ENCODE measurements at places on chromosomes 4 and X. TPM values are rescaled to one million over a fixed set of nuclear protein-coding genes. Genes with fewer than 3 reads are reported as not detected.

The ATP1B4 gene
- not detected for total RNA-seq

The TCP11X2 gene
- not detected for total RNA-seq

GRCh38 chr4:751676-752075, 46.0 kb downstream of the PCGF3 start:
- no peaks in the 10 kb centered on the region for H3K4me1 ChIP-seq
- H3K27ac ChIP-seq: no peak overlapping the region
- H3K4me3 ChIP-seq: no peak overlapping the region
- no peak for DNase-seq

DNA sequence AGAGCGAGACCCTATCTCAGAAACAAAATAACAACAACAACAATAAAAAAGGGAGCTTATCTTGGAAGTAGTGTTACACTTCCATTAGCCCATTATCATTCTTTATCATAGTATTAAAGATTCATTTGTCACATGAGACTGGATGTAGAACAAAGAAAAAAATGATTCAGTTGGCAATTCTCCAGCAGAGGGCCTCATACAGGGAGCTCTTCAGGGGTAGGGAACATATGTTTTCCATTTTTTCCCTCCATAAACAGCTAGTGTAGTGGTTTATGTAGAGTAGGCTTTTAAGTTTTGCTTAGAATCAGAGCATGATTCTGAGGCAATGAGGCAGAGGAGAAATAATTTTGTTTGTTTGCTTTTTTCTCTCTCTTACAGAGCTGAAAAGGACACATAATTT, 5.8 kb downstream of the CPE start:
- DNase-seq: no peak
- H3K27me3 ChIP-seq: no peaks in the 10 kb centered on the region
- no peaks in the 10 kb centered on the region for H3K4me1 ChIP-seq
- no peaks in the 10 kb centered on the region for H3K36me3 ChIP-seq
- H3K4me3 ChIP-seq: no peak overlapping the region

- DNase-seq: no peak
- peak overlapping the region; percentile 95 for H3K27ac ChIP-seq
- peak overlapping the region; percentile 94 for H3K4me3 ChIP-seq
- H3K4me1 ChIP-seq: peaks cover 16% of the 10 kb centered on the region
- no peaks in the 10 kb centered on the region for H3K27me3 ChIP-seq
These were observed 1.5 kb downstream of the ARAP2 start for GRCh38 chr4:36242629-36243354.

DNA sequence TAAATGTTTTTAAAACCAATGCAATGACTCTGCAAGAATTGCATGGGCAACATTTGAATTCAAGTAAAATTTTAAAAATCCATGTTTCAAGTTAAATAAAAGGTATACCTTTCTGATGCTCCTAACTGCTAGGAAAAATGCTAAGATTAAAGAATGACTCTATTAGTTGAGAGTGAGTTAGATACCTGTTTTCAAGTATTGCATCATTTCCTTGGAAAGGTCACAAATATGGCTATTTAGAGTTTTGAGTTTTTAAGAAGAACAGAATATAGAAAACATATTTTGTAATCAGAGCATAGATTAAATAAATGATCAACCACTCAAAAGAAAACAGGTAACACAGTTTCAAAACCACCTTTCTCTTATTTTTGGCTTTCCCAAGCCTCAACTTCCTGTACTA, 18.3 kb upstream of the NPY2R start:
- H3K4me3 ChIP-seq: no peak overlapping the region
- DNase-seq: no peak
- H3K27me3 ChIP-seq: no peaks in the 10 kb centered on the region
- H3K36me3 ChIP-seq: no peaks in the 10 kb centered on the region
- no peak overlapping the region for H3K27ac ChIP-seq
